ENCODE measurements at places on chromosomes 3 and 15.

- DNase-seq, result no peak
Observed at GRCh38 chr15:83487519-83487918, 40.4 kb downstream of the SH3GL3 start.

DNA sequence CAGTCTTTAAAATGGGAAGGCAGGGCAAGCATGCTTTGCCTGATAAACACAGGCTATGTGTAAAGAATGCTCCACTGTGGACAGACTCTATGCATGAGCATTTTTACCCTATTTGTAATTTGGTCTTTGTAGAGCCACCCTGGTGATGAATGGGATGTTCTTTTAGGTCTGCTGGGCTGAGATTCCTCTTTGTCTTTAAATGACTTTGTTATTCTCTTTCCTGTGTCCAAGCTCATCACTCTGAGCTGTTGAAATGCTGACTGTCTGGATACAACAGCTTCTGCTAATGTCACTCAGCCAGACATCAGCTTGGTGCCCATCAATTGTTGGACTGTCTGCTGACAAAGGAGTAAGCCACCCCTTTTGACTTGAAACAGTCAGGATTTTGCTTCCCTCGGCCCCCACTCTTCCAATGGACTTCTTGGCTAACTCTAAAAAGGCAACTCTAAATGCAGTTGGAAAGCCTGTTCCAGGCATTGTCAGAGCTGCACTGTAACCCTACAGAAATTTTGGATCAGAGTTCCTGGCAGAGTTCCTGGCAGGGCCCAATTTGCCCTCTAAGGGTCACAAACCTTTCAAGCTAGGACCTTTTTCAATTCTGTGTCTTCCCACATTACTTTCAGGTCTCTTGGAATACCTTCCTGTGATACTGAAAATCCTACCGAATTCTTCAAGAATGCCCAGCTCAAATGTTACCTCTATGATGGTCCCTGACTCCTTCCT lies 40.5 kb upstream of the EIF1B start:
- no peak for DNase-seq

DNA sequence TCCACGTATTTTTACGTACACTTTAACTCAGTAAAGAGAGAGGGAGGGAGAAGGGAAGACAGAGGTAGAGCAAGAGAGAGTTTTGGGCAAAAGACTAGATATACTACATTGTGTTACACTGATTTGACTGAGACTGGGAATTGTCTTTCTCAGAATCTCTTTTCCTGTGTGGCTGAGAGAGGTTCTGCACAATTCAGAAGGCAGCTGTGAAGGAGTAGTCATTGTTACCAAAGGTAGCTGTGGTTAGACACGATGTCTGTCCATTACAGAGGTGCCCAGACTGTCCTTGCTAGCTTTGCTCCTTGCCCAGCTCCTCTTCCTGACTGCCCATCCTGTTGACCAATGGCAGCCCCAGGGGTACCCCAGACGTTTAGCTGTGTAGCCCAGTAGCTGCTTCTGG lies 577.5 kb upstream of the CBLB start:
- DNase-seq, result no peak

GRCh38 chr3:146189519-146190173 lies 28.7 kb upstream of the PLOD2 start:
- DNase-seq, result no peak

DNA sequence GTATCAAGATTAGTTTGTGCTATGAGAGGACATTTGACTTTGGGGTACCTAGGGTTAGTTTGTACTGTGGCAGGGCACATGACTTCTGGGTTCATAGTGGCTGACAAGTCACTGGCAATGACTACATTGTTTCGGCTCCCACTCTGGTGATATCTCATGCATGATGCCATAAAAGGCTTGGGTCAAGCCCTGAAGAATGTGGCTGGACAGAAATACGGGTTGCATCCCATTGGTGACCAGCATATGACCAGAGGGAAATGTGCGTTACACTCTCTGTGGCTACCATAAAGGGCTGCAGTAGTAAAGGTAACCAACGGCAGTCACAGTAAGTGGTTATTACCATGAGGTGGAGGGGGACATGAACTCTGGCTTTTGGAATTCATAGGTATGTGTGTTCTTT lies 18.4 kb downstream of the THOC7 start:
- DNase-seq, result no peak

DNA sequence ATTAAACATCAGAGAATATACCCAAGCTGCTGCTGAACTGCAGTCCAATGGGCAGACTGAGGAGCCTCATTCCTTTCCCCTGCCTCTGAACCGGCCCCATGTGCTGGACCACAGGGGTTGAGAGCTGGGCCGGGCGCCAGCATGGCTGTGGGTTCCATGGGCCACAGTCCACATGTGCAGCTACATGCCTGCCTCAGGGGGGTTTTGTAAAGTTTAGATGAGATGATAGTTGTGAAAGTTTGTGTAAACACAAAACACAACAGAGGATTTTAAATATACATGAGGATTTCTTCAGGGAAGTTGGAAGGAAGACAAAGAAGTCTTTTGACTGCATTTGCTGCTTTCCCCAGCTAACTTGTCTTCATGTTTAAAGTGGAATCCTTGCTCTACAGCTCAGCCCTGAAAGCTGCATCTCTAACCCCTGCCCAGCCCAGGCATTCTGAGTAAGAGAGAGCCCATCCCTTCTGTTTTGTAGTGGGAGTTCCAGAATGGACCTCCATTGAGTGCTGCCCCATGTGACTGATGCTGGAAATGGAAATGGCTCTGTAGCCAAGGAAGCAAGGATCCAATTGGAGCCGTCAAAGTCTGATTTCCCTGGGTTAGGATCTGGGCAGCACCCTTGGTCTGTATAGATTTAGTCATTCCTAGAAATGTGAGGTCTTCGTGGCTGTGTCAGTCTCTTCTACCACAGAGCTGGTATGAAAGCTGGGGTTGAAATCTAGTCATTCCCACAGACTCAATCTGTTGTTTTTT lies 17.5 kb downstream of the SLC12A8 start:
- peak; percentile 37 for DNase-seq

GRCh38 chr3:119428538-119428937 lies 34.9 kb downstream of the TMEM39A start:
- DNase-seq, result no peak

GRCh38 chr15:61158504-61159407 lies 70.3 kb downstream of the RORA start:
- DNase-seq, result no peak

DNA sequence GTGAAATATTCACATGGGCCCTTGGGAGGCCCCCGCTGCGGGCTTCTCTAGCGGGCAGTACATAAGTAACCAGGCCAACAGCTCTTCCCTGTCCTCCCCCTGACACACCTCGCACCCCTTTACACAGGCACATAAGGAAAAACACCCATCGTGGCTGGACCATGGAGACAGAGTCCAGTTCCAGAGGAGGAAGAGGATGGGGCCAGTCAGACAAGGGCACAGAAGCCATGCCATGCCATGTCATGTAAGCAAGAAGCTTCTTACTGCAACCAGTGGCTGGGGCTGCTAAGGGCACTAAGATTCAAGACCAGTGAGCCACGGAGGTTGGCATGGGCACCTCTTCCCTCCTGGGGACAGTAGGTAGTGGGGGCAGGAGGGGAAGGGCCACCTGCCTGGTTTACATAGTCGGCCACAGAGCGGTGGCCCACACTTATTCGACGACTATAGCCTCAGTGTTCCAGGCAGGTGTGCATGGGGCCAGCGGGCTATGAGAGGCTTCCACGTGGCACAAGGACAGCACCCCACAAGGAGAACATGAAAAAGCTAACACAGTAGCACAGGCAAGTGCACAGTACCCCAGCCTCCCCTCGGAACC lies 5.7 kb upstream of the CYP11A1 start:
- DNase-seq, result no peak

DNA sequence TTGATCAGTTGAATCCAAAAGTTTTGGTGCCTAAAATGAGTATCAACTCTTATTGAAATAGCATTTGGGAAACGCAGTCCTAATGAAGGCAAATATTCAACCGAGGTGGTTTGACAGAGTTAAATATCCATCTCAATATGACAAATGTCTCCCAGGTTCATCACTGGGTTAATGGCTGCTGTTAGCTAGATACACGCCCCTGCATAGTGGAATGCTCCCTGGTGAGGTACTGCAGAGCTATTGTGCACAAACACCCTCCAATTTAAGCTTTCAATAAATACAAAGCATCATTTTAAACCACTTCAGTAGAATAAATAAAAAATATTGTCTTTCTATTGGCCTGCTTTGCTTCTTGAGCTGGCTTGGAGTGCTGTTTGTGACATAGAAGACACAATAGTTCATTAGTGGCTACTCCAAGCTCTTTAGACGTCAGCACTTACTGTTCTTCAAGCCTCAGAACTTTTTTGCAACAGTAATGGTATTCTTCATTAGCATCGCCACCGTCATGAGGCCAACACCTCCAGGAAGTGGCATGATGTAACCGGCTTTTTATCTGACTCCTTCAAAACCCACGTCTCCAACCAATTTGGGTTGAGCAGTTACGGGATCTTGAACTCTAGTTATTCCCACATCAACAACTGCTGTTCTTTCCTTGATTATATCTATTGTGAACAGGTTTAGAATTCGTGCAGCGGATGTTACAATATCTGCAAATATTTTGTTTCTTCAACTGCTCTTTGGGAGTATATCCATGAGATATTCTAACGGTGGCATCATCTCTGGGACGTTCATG lies 1159.6 kb upstream of the EPHA6 start:
- no peak for DNase-seq

- peak; percentile 96 for DNase-seq
Observed at GRCh38 chr15:88918738-88919137, 5.6 kb upstream of the MFGE8 start.

- no peak for DNase-seq
Observed at GRCh38 chr3:28291577-28291976, 50.2 kb downstream of the CMC1 start.

GRCh38 chr15:37981775-37982174 lies 47.3 kb downstream of the TMCO5A start:
- DNase-seq, result no peak
